ENCODE measurements at places on chromosomes 11 and 22. TPM values are rescaled to one million over a fixed set of nuclear protein-coding genes. Genes with fewer than 3 reads are reported as not detected.

DNA sequence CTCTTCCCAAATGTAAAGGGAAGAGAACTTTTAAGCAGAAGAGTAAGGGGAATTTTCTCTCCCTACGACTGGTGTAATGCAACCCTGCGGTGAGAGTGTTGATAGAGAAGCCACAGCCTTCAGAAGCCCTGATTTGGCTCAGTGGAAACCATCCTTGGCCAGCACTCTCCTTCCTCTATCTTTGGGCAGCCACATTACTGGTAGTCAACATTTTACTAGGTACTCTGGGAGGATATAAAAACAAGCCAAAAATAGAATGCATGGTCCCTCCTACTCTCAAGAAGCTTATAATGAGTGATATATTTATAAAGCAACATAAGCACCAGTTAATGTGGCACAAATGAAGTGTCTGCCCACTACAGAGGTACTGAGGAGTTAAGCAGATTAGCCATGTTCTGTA lies 201.8 kb upstream of the NCAM1 start:
- DNase-seq: no peak

RBM4B gene
- 19.5 TPM for total RNA-seq

JHY gene
- 4.3 TPM for total RNA-seq

NLRX1 gene
- 16.7 TPM for total RNA-seq

DNA sequence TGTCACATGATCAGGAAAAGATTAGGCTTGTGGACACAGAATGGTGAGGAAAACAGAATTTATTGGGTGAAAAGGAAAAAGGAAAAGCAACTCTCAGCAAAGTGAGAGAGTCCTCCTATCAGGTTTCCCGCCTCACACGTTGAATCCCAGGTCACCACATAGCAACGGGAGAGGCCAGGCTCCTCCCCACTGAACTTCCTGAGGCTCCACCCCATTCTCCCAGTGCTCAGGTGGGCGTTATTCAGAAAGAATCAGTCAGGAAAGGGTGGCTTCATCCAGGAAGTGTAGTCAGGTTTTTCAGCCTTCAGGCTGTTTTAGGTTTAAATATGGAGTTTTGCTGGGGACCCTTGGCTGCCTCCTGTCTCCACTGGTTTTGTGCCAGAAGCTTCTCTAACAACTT lies 66.9 kb downstream of the SPON1 start:
- DNase-seq: no peak

DNA sequence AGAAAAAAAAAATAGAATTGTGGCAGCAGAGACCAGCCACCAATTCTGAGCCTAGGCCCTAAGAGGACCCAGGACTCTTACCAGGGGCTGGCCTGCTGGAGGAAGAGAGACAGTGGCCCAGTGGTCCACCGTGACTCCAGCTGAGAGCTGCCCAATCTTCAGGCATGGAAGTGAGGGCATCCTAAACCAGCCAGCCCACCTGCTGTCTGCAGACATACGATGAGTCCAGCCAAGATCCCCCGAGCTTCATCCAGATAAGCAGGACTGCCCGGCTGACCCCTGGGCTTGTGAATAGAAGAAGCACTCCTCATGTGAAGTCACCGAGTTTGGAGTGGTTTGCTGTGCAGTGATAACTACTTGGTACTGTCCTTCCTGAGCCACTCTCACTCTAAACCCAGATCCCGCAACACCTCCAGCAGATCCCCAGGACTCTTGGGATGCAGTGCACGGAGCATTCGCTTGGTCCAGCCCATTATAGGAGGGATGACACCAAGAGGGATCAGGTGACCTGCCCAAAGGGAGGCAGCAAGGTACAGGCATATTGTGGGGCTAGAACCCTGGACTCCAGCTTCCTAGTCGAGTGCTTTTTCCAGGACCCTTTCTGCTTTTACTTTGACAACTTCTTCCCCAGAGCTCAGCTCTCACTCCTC lies 41.7 kb upstream of the FGF3 start:
- DNase-seq: no peak

EMID1 gene
- not detected for total RNA-seq

KCTD14 gene
- total RNA-seq: 0.20 TPM

CCDC15 gene
- total RNA-seq: 3.6 TPM

DNA sequence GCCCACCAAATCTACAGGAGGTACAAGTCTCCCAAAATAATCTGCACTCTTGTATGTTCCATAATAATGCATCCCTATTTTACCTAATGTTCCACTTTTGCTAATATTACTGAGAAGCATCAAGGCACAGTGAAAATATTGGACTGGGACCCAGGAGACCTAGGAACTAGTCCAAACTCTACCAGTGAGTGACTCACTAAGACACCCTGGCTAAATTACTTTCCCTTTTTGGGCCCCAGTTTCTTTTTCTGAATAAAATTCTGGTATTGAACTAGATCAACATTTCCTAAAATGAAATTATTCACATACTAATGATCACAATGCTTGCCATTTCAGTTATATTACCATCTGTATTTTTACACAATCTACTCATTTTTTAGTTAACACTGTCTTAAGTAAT lies 19.6 kb downstream of the THAP12 start:
- DNase-seq: no peak

ARL14EP gene
- total RNA-seq: 39.6 TPM

FREY1 gene
- 1.1 TPM for total RNA-seq

GRCh38 chr11:70655816-70656215 lies 257.5 kb downstream of the CTTN start:
- no peak for DNase-seq

- DNase-seq: no peak
These were observed 1395.2 kb downstream of the TBC1D22A start for GRCh38 chr22:48157676-48158075.

MMP13 gene
- not detected for total RNA-seq

SGSM1 gene
- 0.31 TPM for total RNA-seq

DRAP1 gene
- total RNA-seq: 103 TPM
